ENCODE measurements at places on chromosomes 2 and 18.

- DNase-seq: no peak
Measured at GRCh38 chr2:15914596-15915385, 25.6 kb upstream of the MYCN start.

- peak; percentile 59 for DNase-seq
Measured at GRCh38 chr2:109537565-109538222, 76.1 kb downstream of the SEPTIN10 start.

- DNase-seq: no peak
Measured at GRCh38 chr18:53984021-53984420, 240.4 kb downstream of the MBD2 start.

GRCh38 chr2:72954376-72955227 lies 37.3 kb downstream of the EMX1 start:
- no peak for DNase-seq

DNA sequence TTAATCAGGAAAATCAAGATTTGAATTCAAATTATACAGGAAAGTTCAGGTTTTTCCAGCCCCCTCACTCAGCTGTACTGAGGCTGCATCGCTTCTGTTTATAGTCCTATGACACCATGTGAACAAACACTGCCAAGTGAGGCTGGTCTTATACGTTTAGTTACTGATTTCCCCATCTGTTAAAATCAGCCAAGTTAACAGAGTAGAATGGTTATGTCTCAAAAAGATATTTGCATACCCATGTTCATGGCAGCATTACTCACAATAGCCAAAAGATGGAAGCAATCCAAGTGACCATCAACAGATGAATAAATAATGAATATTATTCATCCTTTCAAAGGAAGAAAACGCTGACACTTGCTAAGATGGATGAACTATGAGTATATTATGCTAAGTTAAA lies 43.8 kb downstream of the REEP1 start:
- DNase-seq: no peak

DNA sequence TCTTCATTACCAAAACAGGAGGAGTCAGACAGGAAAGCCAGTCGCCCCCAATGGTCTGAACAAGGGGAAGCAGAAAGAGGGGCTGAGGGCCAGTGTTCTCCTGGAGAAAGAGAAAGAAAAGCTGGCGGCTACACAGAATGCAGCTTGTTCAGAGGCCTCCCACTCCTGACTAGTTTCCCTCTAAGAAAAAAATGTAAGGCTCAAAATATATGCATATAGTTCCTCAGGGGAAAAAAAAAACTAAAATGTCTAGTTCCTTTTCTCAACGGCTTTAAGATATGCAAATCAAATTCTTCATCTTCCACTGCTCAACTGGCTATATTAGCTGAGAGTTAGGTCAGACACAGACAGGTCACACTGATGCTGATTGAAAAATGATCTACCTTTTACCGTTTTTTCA lies 18.6 kb downstream of the MBOAT2 start:
- no peak for DNase-seq
